ENCODE measurements at places on chromosomes 2 and 18.

DNA sequence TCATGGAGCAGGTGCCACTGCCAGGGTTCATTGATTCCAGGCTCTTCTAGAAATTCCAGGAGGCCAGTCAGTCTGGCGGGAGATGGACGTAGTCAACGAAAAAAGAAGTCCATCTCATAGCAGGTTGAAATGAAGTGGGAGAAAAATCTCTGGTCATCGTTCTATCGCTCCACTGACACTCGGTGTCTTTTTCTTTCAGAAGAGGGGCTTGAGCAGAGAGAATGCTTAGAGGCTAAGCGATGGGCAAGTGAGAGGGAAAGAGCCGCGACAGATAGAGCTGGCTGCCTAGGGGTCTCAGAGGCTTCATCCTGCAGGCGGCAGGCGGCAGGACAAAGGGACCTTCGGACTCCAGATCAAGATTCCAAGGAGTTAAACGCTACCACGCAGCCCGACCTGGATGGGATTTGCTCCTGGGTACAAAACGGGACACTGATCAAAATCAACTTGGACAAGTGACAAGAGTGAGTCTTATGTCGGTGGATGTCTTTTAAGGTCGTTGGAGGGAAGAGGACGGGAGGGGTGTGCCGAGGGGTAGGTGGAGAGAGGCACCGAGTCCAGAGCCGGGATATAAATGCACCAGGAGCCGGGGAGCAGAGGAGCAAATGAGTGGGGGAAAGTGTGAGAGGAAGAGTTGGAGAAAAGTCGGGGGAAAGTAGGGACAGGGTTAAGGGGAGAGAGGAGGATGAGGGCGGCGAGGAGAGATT is 677 bp upstream of the TMEM178A start:
- DNase-seq, result no peak

- peak; percentile 75 for DNase-seq
Measured at GRCh38 chr2:231611273-231612108, 18.8 kb downstream of the TEX44 start.

DNA sequence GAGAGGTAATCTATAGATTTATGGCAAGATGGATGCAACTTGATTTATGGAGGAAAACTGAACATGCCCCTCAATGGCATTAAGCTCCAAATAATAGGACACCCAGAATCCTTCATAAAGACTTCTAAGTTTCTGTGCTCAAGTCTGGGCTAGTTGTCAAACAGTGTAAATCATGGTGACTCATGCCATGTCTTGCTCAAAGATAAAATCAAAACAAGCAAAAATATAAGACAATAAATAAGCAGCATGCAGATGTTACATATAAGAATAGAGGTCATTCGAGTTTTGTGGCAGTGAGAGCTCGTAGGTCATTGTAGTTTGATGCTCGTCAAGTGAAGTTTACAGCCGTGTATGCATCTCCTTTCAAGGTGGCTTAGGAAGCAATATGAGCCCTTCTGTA is 403.2 kb downstream of the THSD7B start:
- no peak for DNase-seq

DNA sequence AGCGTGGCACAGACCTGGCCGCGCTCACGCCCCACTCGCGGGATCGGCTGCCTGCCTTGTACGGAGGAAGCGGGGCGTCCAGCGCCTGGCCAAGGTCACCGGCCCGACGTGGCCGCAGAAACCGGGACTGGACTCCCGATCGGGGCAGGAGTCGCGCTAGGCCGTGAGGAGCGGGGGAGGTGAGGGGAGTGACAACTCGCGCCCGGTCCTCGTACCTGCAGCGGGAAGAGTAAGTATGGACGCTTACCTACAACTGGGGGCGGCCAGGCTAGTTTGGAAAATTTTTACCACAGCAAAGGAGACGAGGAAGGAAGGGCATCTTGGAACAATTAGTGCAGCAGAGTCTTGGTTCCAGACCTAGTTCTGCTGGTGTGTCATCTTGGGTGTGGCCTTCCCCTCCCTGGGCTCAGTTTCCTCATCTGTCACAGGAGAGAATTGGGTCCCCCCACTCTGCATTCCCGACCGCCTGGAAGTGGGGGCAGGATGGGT is 693 bp downstream of the UBE2F start:
- DNase-seq, result peak; percentile 19

DNA sequence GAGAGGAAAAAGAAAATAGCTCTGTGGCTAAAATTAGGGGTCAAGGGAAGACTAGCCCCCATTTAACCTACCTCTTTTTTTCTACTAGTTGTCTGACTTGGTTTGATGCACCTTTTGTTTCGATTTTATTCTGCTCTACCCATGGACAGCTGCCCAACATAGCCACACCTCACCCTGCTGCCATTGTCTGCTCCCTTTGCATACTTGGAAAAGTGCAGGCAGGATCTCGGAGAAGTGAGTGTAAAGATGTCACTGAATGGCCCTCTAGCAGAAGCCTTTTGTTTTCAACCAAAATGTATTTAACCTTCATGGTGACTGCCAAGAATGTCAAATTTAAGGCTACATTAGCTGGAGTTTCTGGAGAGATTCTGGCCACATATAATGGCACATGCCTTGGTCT is 62.9 kb downstream of the SETBP1 start:
- DNase-seq, result no peak

DNA sequence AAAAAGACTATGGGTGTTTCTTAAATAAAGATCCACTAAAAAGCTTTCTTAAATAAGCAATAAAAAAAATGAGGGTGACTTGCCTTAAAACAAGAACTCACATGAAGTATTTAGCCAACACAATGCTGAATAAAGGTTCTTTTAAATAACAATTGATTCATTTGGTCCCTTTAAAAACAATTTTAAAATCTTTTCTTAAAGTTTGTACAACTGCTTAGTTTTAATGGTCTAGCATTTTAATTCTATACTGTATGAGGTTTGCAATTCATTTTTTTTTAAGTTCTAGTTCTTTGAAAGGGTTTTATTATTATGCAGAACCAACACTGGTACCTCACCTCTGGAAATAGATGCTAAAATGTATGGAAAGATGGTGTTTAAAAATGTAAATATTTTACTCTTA is 1017.5 kb downstream of the LRP1B start:
- DNase-seq, result no peak

GRCh38 chr2:182207049-182207746 is 219.6 kb downstream of the PDE1A start:
- no peak for DNase-seq

DNA sequence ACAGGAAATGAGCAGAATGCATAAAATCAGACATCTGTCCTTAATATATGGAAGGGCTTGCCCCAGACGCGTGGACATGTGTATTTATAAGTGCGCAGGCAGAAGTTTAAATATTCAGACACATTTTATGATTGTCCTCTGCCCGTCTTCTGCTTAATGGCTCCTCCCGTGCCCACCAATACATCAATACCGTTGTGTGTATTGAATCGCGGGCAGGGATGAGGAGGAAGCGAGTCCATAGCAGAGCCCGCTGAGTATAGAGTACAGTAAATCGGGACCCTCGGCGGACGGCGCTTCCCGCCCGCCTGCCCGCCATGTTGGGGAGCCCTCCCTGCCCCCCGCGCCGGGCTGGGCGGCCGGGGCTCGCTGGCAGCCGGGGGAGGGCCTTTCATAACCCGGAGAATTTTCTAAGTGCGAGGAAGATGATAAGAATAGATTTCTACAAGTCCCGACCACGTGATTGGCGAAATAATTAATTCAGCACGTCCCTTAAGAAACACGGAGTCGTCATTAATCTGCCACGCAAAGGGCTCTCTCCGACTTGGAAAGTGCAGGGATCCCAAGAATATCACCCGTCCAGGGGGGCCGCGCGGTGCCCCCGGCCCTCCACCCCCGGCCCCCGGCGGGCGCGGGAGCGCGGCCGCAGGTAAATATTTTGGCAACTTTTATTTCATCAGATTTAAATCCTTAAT is at the start of gene HOXD3:
Gene HOXD3 (plus strand): TSS at position 501 of the 692 bp plus-strand sequence. CDS start 11,808 bp downstream, outside the sequence.
- DNase-seq, result no peak

DNA sequence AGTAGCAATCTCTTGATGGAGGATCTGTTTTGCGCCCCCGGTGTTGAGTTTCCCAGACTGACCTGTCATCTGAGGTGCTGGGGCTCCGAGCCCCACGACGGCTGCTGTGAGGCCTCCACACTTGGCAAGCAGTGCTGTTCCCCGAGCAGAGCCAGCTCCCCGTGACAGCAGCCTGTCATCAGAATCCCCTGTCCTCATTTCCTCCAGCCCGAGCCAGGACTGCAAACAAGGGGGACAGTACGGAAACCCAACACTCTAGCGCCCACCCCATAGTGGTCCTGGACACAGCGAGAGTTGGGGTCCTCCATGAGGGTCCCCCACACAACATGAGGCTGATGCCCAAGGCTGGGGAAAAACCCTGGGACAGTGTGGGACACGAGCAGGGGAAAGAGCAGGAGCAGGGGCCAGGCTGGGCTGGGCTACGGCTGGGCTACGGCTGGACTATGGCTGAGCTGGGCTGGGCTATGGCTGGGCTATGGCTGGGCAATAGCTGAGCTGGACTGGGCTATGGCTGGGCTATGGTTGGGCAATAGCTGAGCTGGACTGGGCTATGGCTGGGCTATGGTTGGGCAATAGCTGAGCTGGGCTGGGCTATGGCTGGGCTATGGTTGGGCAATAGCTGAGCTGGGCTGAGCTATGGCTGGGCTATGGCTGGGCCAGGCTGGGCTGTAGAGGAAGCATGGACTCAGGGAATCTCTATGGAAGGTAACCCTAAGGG is 1.5 kb upstream of the KLHL30 start:
- DNase-seq, result no peak

DNA sequence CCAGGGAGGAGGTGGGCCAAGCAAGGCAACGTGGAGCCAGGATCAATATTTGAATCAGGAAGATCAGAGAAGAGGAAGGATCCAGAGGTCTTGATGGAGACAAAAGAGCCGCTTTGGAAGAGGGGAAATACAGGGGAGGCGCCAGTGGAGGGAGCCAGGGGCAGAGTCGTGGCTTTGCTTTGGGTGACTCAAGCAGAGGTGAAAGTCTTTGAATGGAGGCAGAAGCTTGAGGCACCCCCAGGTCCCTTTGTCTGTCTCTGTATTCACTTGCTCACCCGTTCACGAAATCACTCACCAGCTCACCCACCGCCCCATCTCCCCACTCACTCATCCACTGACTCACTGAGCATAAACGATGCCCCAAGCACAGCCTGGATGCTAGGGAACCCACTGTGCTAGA is 134.1 kb downstream of the ACOXL start:
- peak; percentile 75 for DNase-seq

- no peak for DNase-seq
Measured at GRCh38 chr2:96685577-96686459, 43.3 kb downstream of the FER1L5 start.

GRCh38 chr2:238502956-238503791 is 76.4 kb downstream of the ASB1 start:
- no peak for DNase-seq

DNA sequence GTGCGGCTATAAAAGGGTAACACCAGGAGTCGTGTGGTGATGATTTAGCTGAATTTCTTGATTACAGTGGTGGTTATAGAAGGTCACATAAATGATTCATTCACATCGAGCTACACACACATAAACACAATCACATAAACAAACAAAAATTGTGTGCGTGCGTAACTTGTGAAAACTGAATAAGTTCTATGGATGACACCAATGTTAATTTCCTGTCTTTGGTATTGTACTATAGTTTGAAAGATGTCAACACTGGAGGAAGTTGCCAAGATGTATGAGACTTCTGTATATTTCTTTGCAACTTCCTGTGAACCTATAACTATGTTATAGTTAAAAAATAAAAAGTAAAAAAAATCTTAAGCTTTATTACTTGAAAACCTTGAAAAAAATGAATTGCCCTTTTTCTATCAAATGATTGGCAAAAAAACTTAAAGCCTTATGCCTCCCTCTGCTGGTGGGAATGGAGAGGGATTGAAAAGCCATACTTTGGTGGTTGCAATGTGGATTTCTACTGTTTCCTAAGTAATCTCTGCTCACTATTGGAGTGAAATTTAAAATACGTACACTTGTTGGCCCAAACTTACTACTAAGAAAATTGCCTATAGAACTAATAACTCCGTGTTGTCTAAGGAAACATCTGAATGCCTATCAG is 227.7 kb downstream of the RPIA start:
- no peak for DNase-seq

GRCh38 chr2:8633735-8634313 is 48.0 kb upstream of the ID2 start:
- DNase-seq, result no peak

GRCh38 chr2:65663831-65664407 is 231.5 kb upstream of the SPRED2 start:
- no peak for DNase-seq

DNA sequence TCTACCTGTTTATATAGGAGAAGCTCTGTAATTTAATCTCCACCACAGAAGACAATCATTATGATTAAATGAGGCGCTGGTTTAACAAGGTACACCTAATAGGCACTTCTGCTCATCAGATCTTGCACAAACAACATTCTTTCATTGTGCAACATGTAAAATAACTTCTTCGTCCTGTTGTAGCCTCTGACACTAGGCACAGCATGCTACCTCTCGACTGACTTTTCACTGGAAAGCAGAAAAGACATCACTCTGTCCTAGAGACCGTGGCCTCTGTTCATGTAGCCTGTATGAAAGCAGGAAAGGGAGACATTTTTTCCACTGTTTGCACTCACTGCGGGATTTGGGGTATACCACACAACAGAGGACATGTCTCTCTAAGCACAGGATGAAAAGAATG is 316.5 kb downstream of the IRS1 start:
- no peak for DNase-seq

GRCh38 chr18:74113711-74114110 is 33.9 kb downstream of the FBXO15 start:
- no peak for DNase-seq

- DNase-seq, result no peak
Measured at GRCh38 chr2:121219866-121220265, 65.1 kb downstream of the TFCP2L1 start.

GRCh38 chr2:154849482-154849881 is 151.0 kb downstream of the KCNJ3 start:
- no peak for DNase-seq

- DNase-seq, result no peak
Measured at GRCh38 chr2:159078443-159078842, 110.0 kb downstream of the TANC1 start.

GRCh38 chr2:12107939-12108338 is 361.5 kb downstream of the LPIN1 start:
- DNase-seq, result no peak

DNA sequence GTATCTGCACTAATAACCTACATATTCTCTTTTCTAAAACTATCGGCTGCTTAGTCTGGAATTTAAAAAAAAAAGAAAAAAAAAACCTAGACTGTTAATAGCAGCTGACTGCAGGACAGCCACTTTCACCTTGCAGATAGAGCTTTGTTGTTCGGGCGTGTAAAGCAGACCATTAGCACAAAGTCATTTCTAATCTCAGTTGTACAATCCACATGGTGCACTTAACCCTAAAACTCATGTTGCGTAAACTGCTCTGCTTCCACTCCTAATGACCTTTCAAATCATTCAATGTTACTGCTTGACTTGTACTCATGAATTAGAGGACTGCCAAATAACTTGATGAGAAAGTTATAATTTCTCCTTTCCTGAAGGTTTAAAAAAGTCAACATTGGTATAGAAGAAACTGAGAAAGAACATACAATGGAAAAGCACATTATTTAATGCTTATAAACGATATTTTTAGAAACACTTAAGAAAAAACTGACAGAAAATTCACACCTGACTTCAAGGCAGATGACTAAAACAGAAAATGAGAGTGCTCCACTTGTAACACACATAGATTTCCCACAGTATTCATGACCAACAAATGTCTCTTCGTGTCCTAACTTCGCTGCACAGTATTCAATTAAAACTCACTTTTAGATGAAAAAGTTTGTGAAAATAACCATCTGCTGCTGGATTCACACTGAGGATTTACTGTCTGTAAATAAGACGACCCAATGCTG is 2.6 kb downstream of the CDH2 start:
- DNase-seq, result no peak
